COR-L47 (cell line): ENCODE measurements at places on chromosomes 3 and 15.

- DNase-seq = no peak
Measured at GRCh38 chr3:106126846-106127235, 258.0 kb upstream of the CBLB start.

GRCh38 chr3:123683505-123684154, 98.8 kb upstream of the HACD2 start:
- DNase-seq = no peak

GRCh38 chr3:127000119-127000518, 17.2 kb downstream of the PLXNA1 start:
- DNase-seq = no peak

DNA sequence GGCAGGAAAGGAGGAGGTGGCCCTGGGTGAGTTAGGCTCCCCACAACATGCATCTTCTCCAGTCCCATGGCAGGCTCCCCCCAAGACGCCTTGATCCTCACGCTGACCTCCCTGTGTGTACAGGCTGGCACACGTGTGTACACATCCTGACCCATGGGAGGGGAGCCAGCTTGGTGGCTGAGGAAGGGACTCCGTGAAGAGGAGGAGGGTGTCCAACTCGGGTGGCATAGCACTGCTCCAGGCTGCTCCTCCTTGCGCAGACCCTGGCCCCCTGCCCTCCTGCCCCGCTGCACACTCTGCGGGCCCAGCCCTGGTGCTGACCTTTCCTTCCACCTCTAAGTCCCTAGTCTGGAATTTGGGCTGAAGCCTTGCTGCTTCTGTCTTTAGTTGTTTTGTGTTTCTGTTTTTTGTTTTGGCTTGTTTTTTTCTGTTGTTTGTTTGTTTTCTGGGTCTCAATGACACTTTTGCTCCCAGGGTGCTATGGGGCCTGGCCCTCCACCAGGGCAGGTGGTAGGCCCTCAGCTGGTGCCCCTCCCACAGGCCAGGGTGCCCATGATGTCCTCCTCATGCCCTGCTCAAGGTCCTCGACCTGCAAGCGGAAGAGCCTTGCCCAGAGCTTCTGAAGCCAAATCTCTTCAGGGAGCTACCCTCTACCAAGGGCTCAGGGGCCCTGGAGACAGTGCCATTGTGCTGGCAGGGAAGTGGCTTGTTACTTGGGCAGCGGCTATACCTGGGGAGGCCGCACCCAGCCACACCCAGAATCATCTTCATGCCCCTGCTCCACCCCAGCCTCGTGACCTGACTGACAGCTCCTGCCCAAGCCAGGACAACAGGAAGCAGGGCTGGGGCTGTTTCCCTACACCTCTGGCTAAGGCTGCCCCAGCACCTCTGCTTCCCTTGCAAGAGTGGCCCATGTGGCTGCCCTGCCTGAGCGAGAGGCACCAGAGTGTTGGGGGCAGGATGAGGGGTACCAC, 5.1 kb downstream of the EPHB3 start:
- DNase-seq = no peak

DNA sequence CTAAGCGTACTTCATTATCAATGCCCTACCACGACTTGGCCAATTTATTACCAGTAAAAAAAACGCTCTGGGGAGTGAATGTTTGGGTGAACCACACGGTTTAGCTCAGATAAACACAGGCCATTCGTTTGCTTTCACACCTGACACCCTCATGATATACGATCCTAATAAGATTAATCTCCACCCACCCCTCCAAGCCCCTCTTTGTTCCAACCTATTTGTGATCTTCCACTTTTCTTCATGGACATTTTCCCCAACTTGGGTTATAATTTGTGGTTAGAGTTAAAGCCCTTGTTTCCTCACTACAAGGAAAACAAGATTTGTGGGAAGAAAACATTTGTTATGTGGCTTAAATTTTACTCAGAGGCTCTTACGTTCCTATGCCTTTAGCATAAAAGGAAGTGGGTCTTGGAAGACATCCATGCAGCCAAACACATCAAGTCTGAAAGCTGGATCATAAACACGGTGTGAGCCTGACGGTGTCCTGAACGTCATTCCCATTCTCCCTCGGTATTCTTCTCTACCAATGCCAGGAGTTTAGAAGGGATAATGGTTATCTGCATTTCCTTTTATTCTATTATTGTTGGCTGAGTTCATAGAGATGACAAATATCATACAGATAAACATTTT, 518.9 kb downstream of the NR2F2 start:
- no peak for DNase-seq

GRCh38 chr3:155281912-155282311, 11.6 kb downstream of the STRIT1 start:
- DNase-seq = no peak

- DNase-seq = no peak
Measured at GRCh38 chr15:94098921-94099573, 132.3 kb upstream of the MCTP2 start.

GRCh38 chr3:58683001-58683458, 16.5 kb upstream of the FAM3D start:
- DNase-seq = no peak

- no peak for DNase-seq
Measured at GRCh38 chr3:102125197-102125993, 276.1 kb downstream of the NFKBIZ start.

- DNase-seq = no peak
Measured at GRCh38 chr3:136396916-136397315, 146.8 kb downstream of the PCCB start.

- no peak for DNase-seq
Measured at GRCh38 chr15:73660455-73660854, 23.7 kb upstream of the CD276 start.
